CD4-positive, alpha-beta T cell treated with Interleukin-1 beta for 1 hour (primary cell): ENCODE measurements at places on chromosomes 2 and 18.

GRCh38 chr18:58829263-58829662 is 35.4 kb upstream of the ZNF532 start:
- no peak for DNase-seq

GRCh38 chr2:39568116-39568515 is 97.6 kb upstream of the TMEM178A start:
- no peak for DNase-seq

DNA sequence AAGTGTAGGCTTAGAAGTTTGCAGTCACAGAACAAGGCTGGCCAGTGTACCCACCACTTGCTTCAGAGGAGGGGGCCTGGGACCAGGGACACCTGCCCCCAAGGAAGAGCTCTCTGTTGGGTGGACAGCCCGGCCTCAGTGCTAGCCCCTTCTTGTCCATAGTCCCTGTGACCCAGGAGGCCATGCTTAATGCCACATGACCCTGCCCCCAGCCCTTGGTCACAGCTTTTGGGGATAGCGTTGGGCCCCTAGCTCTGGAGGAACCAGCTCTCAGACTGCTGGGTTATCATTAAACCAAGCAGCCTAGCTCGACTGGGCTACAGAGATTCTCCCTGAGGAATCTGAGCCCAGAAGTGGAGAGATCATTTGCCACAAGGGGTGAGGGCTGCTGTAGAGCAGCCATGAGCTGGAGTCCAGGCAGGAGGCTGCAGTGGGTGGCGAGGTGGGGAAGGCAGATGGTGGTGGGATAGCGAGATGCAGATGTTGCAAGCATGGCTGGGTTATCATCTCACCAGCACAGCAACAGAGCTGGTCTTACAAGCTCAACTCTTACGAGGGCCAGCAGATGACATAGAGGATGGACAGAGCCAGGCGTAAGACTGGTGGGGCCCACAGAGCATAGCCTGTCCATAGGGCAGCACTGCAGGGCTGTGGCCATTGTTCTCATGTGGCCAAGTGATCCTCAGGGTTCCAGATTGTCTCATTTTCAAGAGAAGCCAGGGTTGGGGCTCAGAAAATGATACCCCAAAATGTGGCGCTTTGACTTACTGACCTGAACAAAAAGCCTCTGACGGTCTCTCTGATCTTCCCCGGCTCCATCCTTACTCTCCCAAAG is 7.2 kb upstream of the TMEM37 start:
- no peak for DNase-seq

GRCh38 chr2:206521612-206522011 is 78.3 kb downstream of the ADAM23 start:
- no peak for DNase-seq

DNA sequence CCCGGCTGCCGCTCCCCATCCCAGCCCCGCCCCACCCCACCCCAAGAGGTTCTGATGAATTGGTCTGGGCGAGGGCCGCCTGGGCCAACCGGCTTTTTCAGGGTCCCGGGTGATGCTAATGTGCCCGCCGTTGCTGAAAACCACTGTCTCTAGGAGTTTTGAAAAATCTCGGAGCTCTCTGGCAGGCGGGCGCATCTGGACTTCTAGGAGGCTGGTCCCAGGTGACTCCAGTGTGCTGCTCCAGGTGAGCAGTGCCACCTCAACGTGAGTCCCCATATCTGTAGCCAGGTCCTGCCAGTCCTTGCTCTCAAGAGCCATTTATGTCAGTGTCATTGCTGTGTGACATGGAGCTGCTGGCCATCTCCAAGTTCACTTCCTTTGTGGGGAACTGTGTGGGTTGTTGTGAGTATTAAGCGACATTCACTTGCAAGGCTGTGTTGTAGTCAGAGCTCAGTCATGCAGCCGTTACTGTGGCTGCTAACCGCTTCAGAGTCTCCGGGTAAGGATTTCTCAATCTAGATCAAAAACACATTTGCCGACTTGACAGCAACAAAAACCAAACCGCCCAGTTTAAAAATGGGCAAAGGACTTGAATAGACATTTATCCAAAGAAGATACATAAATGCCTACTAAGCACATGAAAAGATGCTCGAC is at the start of gene RFX8:
TSS of gene RFX8 (minus strand) at position 382 of the 654 bp plus-strand sequence. CDS start 8,264 bp downstream, outside the sequence.
- DNase-seq, result peak; percentile 46
